ENCODE measurements at places on chromosomes 1 and 21.

GRCh38 chr1:183580281-183580682 is 10.0 kb downstream of the NCF2 start:
- no peak for DNase-seq

GRCh38 chr1:215104283-215104682 is 21.7 kb downstream of the KCNK2 start:
- no peak for DNase-seq

- DNase-seq, result peak; percentile 81
Observed at GRCh38 chr1:2231532-2232254, 3.6 kb downstream of the SKI start.

GRCh38 chr1:200524092-200524491 is 96.5 kb downstream of the KIF14 start:
- no peak for DNase-seq

DNA sequence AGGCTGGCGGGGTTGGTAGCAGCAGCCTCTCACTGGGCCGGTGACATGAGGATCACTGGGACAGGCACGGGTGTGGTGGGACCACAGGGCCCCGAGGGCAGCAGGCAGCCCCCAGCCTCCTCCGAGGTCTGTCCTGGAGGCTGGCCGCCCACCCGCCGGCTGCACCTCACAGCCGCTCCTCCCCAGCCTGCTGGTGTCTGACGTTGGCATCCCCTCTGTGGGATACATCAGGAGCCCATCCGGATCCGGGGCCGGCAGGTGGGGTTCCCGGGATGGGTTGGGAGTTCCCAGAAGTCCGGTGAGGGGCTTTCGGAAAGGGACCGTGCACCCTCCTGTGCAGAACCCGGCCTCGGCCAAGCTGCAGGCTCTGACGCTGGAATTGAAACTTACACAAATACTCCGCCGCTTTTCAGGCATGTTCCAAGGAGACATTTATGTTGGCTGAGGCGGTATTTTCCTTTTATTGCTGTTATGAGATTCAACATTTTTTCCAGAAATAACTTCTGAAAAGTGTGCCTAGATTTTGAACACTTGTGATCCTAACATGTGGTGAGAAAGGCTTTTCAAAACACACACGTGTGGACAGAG is 142.1 kb upstream of the ARHGEF16 start:
- DNase-seq, result no peak

DNA sequence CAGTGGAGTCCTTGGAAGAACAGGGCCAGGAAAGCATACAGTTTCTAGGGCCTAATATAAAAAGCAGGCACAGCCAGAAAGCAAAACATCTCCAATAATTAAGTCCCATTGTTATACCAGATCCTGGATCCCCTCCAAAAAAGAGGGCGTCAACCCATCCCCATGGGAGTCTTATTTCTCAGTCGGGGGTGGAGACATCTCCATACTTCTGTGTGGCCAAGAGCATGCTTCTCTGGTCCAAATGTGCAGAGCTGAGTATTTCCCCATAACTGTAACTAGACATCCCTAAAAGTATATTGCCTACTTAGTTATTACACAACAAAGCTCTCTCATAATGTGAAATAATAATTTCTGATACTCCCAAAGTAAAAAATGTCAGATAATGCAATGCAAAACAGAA is 104.2 kb upstream of the SOX13 start:
- no peak for DNase-seq

- DNase-seq, result no peak
Observed at GRCh38 chr1:70411360-70411844, 334 bp downstream of the CTH start.

GRCh38 chr21:41706263-41706639 is 60.6 kb downstream of the RIPK4 start:
- no peak for DNase-seq

- no peak for DNase-seq
Observed at GRCh38 chr1:198258491-198258890, 101.7 kb downstream of the NEK7 start.

GRCh38 chr1:181936768-181937581 is 124.5 kb downstream of the ZNF648 start:
- DNase-seq, result peak; percentile 65

GRCh38 chr1:71357708-71358107 is 276.9 kb upstream of the ZRANB2 start:
- no peak for DNase-seq

DNA sequence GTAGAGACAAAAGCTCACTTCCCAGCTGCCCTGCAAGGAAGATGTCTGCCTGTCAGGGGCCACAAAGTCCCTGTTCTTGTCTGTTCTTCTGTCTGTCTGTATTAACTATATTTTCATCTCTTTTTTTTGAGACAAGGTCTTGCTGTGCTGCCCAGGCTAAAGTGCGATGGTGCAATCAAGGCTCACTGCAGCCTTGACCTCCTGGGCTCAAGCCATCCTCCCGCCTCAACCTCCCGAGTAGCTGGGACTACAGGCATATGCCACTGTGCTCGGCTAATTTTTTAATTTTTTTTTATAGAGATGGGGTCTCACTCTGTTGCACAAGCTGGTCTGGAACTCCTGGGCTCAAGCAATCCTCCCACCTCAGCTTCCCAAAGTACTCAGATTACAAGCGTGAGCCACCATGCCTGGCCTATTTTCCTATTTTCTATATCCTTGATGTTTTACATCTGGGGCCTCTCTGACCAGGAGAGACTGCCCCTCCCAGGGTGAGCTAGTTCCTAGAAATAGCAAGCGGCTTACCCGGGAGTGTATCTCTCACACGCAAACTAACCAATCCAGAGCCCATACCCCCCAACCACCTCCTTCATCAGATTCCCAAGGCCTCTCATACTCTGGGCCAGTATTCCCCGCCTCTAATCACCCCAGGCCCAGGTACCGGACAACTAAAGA is 5.4 kb upstream of the KLHDC7A start:
- DNase-seq, result no peak

DNA sequence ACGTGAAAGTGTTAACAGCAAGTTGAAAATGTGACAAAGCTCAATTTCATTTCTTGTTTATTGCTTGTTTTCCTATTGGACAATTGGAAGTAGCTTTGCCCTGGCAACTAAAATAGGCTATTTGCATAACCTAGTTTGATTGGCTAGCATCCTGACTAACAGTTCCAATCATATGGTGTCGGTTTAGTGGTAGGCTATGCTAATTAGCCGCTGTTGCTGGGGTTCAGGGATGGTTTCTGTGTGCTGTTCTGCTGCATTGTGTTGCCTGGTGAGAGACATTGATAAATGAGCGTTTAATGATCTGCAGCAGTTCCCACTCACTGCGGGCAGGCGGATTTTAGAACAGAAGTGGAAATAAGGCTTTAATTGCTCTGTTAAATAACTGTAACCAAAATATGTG is 68.5 kb downstream of the DYRK1A start:
- DNase-seq, result peak; percentile 21

- peak; percentile 77 for DNase-seq
Observed at GRCh38 chr1:19643602-19644394, at the start of gene NBL1. Gene NBL1 (plus strand): TSS chr1:19644311. CDS start chr1:19655031, 10,720 bp downstream.

- DNase-seq, result peak; percentile 92
Observed at GRCh38 chr1:36369061-36369861, 16.5 kb downstream of the STK40 start.

- no peak for DNase-seq
Observed at GRCh38 chr1:222097588-222097987, 355.7 kb upstream of the DUSP10 start.

DNA sequence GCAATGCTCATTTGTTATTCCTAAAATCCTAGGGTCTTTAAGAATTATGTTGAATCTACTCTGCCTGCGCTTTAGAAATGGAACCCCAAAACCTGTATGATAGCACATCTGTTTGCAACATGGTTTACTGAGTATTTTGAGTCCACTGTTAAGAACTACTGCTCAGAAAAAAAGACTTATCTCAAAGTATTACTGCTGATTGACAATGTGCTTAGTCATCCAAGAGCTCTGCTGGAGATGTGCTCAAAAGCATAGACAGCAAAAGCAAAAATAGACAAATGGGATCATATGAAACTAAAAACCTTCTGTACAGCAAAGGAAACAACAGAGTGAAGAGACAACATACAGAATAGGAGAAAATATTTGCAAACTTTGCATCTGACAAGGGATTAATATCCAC is 107.0 kb downstream of the CTH start:
- no peak for DNase-seq

DNA sequence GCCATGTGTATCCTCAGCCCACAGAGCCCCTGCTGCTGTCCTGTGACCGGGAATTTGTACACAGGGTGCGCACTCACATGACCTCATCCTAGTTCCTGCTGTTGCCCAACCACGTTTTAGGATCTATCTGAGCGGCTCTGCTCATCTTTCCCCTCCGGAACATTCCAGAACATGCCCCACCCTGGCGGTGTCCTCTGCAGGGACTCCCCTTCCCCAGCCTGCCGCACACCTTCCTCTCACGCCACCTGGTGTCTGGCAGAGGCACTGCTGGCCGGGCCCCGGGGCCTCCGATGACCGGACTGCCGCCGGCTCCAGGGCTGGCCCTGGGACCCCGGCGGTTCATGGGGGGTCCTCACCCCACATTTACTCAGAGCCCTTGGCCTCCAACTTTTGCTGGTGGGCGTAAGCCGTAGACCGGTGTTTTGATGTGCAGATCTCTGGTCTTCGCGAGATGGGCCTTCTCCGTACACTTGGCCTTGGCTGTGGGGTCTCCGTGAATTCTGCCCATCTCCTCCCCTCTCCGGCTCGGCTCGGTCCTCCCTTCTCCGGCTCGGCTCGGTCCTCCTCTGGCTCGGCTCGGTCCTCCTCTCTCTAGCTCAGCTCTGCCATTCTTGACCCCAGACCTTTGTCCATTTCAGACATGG is 29.5 kb downstream of the ARHGEF16 start:
- peak; percentile 50 for DNase-seq

DNA sequence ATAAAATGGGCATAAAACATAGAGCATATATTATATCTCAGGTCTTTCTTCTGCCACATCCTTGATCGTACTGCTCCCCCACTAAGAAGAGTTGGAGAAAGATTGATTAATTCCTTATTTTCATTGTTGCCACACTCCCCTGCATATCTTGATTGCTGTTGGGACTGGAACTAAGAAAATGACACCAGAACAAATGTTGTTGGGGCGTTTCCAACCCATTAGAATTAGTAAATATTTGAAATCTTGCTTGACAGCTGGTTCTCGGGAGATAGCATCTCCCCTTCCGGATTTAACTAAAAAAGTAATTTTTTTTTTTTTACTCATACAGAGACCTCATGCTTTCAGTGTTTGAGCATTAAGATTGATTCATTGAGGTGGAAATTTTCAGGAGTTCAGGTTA is 493.0 kb upstream of the PLXNA2 start:
- DNase-seq, result no peak

GRCh38 chr1:54652168-54652567 is 10.6 kb downstream of the MROH7 start:
- no peak for DNase-seq

DNA sequence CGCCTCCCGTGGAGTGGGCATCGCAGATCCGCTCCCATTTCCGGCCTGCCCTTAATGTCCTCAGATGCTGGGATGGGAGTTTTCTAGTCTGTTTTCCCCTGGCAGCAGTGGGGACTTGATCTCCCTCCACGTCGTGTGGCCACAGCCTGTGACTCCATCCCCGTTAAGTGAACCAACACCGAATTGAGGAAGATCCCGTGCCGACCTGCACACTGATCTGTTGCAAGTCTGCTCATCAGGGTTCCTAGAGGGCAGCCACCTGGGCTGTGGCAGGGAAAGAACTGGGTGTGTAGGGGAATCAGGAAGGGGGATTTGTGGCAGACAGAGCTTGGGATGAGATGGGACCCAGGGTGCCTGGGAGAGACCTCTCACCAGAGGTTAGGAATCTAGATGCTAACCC is 23.3 kb upstream of the CDK18 start:
- DNase-seq, result no peak

GRCh38 chr1:53592521-53592982 is 133.4 kb downstream of the DMRTB1 start:
- no peak for DNase-seq

- no peak for DNase-seq
Observed at GRCh38 chr1:42806171-42806570, 10.8 kb upstream of the ERMAP start.

- no peak for DNase-seq
Observed at GRCh38 chr1:210848474-210848873, 285.5 kb downstream of the KCNH1 start.

- DNase-seq, result peak; percentile 98
Observed at GRCh38 chr1:155859234-155859829, at the start of gene SYT11. Gene SYT11 (plus strand): TSS chr1:155859567. CDS start chr1:155859762, 195 bp downstream.

GRCh38 chr1:91697861-91698260 is 188.1 kb downstream of the TGFBR3 start:
- DNase-seq, result no peak

DNA sequence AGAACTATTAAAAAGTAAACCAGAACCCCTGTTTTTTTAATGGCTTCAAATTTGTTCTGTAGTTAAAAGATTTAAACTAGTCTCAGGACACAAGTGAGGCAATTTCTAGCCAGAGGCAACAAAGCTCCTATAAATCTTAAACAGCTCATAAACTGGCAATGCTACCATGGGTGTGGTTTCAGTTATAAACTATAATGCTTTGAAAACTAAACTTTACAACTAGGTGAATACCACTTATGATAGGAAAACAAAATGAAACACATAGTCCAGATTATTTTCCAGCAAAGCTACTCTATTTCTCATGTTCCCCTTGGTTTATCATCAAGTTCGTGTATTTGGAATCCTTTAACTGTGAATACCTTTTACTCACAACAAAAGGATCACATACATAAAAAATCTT is 282.5 kb downstream of the VAV3 start:
- no peak for DNase-seq

DNA sequence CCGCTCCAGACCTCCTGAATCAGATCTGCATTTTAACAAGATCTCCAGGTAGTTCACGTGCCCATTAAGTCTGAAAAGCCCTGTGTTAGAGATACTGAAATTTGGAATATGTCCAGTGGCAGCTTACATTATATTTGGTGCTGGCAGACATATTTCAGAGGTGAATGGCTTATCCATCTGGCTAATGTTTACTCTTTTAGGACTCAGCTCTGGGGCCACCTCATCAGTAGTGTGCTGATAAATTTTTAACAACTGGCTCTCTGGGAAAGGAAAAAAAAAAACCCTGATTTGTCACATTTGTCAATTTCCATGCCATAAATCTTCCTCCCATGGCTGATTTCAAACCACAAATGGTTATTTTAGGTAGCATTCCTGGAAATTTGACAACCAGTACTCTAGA is 25.3 kb upstream of the SYT6 start:
- no peak for DNase-seq

GRCh38 chr1:203295796-203296195 is 9.5 kb upstream of the BTG2 start:
- DNase-seq, result no peak

DNA sequence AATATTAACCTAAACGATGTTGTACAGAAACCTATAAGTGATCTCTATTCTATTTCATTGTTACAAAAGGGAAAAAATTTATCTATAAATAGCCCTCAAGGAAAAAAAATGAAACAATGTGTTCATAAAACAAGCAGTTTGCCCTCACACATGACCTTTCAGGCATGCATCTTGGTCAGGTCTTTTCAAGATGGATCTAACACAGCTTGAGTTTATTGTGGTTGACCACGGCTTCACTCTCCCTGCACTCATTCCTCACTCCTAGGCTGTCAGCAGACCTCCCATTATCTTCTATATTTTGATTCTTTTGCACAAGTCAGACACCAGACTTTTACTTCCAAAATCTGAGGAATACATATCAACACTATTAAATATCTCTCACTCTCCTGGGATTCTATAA is 544.3 kb downstream of the KCNT2 start:
- DNase-seq, result no peak

Measured in activated CD4-positive, alpha-beta T cell treated with anti-CD3 and anti-CD28 coated beads, Interleukin-2, amount 50 U/mL, for 48 hours (primary cell).